Aortic smooth muscle cell (primary cell): ENCODE measurements at places on chromosomes 3 and 15. TPM values are rescaled to one million over a fixed set of nuclear protein-coding genes. Genes with fewer than 3 reads are reported as not detected.

The MKRN2OS gene
- total RNA-seq = not detected in 2 replicates

The MST1R gene
- total RNA-seq = 0.40 and 2.0 TPM in 2 replicates

The CGNL1 gene
- total RNA-seq = 3.3 and 9.5 TPM in 2 replicates

The HCLS1 gene
- 7.3 and 13.3 TPM in 2 replicates for total RNA-seq

The CCRL2 gene
- 0.87 and 1.7 TPM in 2 replicates for total RNA-seq

The NCKIPSD gene
- total RNA-seq = 9.2 and 12.3 TPM in 2 replicates

The ZNF717 gene
- total RNA-seq = 11.6 and 12.4 TPM in 2 replicates

The GABRA5 gene
- not detected in 2 replicates for total RNA-seq

The MCF2L2 gene
- total RNA-seq = 0.31 and 2.4 TPM in 2 replicates

The C2CD4B gene
- total RNA-seq = 0.26 and 0.31 TPM in 2 replicates

The MINAR1 gene
- 0.66 and 0.68 TPM in 2 replicates for total RNA-seq

The ANAPC13 gene
- 98.6 and 108 TPM in 2 replicates for total RNA-seq

The CLDN18 gene
- not detected in 2 replicates for total RNA-seq

The RPL4 gene
- 1,310 and 1,702 TPM in 2 replicates for total RNA-seq

The OPA1 gene
- total RNA-seq = 69.9 and 83.1 TPM in 2 replicates

The CHRFAM7A gene
- 2.5 and 6.1 TPM in 2 replicates for total RNA-seq

The CISH gene
- 0.53 and 0.68 TPM in 2 replicates for total RNA-seq

The SLC51A gene
- total RNA-seq = not detected in 2 replicates

The SERPINI2 gene
- not detected in 2 replicates for total RNA-seq

The LINS1 gene
- 7.2 and 8.6 TPM in 2 replicates for total RNA-seq

The CYP8B1 gene
- not detected in 2 replicates for total RNA-seq

The KBTBD12 gene
- total RNA-seq = 0.12 TPM in 1 of 2 replicates, not detected in the other

The OR5K2 gene
- total RNA-seq = not detected in 2 replicates
